ENCODE measurements at places on chromosomes 7 and 10. TPM values are rescaled to one million over a fixed set of nuclear protein-coding genes. Genes with fewer than 3 reads are reported as not detected.

The CNPY1 gene
- not detected for total RNA-seq

The PAX4 gene
- not detected for total RNA-seq

DNA sequence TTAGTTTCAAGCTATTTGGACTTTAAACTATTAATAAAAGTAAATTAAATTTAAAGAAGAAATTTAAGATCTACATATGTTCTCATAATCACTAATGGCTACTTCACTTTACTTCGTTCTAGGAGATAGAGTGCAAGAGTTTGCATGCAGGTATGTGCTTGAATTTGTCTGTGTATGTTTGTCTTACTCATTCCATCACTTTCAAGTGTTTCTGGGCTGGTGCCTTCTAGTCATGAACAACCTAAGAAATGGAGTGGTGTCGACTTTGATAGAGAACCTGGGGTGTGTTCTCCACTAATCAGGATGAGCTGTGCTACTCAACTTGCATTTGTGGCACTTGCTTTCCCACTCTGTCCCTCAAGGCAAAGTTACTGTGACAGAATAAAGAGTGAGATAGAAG lies 169.9 kb downstream of the KCND2 start:
- DNase-seq = no peak

The EPO gene
- not detected for total RNA-seq

GRCh38 chr7:57354679-57355338 lies 95.2 kb upstream of the ZNF716 start:
- no peak for DNase-seq

DNA sequence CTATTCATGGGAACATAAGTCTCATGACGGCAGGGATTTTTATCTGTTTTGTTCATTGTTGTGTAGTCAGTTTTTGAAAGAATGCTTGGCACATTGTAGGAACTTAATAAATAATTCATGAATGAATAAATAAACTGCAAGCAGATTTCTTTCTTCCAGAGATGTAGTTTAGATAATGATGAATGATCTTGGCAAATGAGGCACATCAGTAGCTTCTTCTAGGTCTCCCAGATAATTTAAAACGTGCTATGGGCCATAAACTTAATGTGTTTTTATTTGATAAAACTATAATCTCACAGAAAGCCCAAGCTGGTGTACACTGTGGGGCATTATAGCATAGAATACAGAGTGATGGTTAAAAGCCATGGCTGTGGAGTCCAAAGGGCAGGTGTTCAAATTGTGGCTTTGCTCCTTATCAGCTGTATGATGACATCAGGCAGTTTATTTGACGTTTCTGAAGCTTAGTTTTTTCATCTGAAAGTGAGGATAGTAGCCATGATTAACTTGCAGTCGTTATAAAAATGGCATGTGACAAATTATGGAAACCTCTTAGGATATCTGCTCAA lies 3.5 kb downstream of the MGAM start:
- no peak for DNase-seq

All from kidney epithelial cell (primary cell).